GM03348 (cell line): ENCODE measurements at places on chromosomes 12 and 14.

DNA sequence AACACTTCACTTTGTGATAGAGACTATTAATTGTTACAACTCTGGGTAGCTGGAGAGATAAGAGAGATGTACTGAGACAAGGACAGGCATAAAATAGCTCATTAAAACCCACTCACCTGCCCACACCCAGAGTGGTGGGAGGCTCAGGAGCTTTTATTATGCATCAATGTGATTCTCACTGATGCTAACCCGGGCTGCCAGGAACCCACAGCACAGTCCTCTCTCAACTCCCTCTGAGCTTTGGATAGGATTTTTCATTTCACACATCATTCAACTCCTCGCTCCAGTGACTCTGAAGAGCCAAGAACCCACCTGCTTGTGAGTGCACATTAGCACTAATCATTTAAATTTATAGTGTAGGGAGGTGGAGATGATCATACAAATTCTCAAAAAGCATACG lies 827.9 kb downstream of the FLRT2 start:
- DNase-seq = no peak

DNA sequence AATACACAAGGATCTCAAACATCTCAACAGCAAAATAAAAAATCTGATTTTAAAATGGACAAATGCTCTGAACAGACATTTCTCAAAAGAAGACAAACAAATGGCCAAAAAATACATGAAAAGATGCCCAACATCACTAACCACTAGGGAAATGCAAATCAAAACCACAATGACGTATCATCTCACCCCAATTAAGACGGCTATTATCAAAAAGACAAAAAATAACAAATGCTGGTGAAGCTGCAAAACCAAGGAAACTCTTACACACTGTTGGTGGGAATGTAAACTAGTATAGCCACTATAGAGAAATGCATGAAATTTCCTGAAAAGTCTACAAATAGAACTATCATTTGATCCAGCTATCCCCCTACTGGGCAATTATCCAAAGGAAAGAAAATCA lies 145.0 kb downstream of the BTG1 start:
- DNase-seq = no peak

DNA sequence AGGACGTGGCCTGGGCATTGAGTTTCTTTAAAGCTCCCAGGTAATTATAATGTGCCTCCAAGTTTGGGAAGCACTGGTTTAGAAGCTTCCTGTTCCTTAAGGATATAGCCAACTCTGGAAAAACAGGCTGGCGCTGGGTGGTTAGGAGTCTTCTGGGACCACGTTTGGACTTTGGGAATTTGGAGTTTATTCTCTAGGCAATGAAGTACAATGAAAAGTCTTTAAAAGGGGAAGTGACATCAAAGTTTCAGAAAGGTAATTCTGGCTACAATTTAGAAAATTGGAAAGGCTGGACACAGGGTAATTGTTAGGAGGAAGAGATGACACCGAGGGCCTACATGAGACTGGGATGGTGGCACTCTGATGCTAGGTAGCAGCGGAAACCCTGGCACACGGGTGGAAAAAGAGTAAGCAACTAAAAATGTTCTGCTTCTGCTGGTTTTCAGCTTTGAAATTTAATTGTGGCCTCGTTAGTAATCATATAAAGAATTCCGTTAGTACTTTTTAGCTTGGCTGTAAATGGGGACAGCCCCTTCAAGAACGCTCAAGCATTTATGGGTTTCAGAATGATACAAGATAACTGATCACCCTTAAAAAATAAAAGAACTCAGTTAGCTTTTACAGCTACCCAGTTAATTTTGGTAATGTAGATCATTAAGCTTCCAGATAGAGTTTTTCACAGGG lies 12.7 kb upstream of the DCP1B start:
- DNase-seq = no peak

- no peak for DNase-seq
These were observed 12.5 kb downstream of the CFAP251 start for GRCh38 chr12:121930862-121931261.

DNA sequence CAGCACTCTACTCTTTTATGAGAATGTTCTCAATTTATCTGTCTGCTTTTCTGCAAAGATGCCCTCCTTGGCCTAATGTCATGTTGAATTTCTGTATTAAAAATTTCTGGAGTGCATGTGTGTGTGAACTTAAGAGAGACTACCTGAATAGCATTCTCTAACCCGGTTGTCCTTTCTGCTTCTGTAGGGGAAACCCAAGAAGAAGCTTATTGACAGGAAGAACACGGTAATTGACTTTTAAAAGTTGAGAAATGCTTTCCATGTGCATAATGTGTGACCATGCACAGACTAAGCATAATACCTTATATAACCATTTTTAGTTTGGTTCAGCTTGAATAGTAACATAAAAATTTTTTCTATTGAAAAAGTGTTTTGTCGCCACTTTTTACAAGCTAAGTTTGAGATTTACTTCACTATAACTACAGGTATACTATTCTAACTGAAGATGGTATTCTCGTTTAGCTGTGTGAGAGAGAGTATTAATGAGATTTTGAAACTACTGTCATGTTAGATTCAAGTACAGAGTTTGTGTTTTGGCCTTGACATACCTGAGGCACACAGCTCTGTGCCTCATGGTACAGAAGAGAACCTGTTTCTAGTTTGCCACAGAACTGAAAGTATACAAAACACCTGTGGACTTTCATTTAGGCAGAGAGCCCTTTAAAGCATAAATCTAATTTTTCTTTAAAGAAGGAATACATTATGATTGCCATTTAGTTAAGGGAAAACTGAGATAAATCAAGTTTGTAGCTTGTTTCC lies 96.8 kb downstream of the TTLL5 start:
- DNase-seq = no peak

- DNase-seq = no peak
These were observed 158.9 kb downstream of the SLC15A5 start for GRCh38 chr12:16118586-16118985.

- no peak for DNase-seq
These were observed 160.6 kb downstream of the KCNA5 start for GRCh38 chr12:5204271-5204670.

GRCh38 chr12:97701901-97702300 lies 239.3 kb downstream of the RMST start:
- DNase-seq = no peak

- no peak for DNase-seq
These were observed 15.4 kb upstream of the SLC6A13 start for GRCh38 chr12:278046-278445.

GRCh38 chr14:94373708-94374107 lies 14.7 kb downstream of the SERPINA1 start:
- peak; percentile 97 for DNase-seq

DNA sequence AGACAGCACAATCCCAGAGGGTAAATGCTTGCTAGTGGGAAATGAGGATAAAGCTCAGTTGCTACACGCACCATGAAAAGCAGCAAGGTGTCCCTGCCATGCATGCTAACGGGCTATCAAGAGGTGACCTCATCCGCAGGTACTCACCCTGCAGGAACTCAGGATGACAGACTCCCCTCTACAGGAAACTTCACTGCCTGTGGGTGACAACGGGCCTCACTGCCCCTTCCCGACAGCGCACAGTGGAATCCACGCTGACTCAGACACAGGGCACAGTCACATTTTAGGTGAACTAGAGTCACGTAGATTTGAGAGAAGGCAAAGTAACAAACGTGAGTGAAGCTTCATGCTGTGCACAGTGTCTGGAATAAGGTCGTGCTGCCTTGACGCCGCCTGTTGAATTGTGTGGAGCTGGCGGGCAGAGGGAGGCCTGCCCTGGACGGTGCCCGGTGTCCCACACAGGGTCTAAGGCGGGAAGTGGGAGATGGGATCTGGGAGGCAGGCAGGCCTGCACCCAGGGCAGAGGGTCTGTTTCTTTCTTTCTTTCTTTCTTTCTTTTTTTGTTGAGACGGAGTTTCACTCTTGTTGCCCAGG lies 331.8 kb downstream of the TMEM132D start:
- DNase-seq = no peak

DNA sequence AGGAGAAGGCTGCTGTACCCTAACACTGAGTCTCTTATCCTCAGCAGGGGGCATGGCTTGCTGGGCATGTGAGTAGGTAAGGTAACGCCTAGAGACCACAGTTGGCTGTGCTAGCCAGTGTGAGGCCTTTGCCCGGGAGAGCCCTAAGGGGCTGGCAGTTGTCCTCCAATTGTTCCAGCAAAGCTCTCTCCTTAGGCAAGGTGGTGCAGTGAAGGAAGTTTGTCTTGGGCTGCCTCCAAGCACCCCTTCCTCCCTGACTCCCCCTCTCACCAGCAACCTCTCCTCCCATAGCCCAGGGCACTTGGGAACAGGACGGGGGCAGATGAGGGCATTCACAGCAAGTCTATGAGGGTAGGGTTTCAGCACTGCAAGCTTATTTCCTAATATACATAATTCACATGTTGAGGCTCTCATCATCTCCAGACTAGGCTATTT lies 23.0 kb downstream of the LACRT start:
- no peak for DNase-seq

DNA sequence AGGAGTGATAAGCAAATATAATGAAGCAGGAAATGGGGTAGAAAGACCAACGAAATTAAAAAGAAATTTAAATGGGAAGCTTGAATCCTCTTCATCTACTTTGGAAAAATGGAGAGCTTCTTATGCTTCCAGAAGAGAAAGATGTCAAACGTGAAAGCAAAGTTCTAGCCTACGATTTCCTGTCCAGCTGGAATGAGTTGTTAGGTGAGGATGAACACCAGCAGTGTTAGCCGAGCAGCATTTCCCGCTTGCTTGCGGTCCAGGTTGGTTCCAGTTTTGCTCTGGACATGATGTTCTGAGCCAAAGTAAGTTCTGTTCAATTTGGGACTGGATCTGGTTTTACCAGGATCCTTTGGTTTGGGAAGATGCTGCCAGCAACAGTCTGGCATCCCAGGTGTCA lies 78.9 kb downstream of the DACT1 start:
- DNase-seq = no peak

DNA sequence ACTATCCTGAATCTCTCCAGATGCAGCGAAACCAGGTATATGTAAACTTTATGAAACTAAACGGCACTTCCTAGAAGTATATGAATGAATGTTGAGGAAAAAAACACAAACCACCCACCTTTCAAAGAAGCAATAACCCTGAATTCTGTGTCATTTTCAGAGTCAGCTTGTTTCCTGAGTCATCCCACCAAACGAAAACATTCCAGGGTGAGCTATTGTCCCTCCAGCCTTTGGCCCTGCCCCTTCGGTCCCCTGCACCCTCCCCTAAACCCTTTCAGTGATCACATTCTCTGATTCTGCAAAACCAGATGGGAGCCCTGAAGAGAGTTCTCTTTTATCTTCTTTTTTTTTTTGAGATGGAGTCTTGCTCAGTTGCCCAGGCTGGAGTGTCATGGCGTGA lies 202.6 kb upstream of the ALG10B start:
- no peak for DNase-seq

- DNase-seq = peak; percentile 60
These were observed 29.0 kb downstream of the LGMN start for GRCh38 chr14:92719421-92719820.

- no peak for DNase-seq
These were observed 1.8 kb upstream of the CKAP4 start for GRCh38 chr12:106249411-106250135.
